ENCODE measurements at places on chromosomes 11 and 22. TPM values are rescaled to one million over a fixed set of nuclear protein-coding genes. Genes with fewer than 3 reads are reported as not detected.

Gene POU2AF2
- not detected for total RNA-seq

Gene SCGB1D4
- total RNA-seq, result not detected

Gene DCDC1
- 0.33 TPM for total RNA-seq

Gene TSSK2
- total RNA-seq, result not detected

Gene NAV2
- total RNA-seq, result 41.9 TPM

Gene TRPC6
- total RNA-seq, result 1.5 TPM

Gene IL10RA
- total RNA-seq, result not detected

Gene ALDH3B1
- 17.0 TPM for total RNA-seq

Gene OR6A2
- 0.83 TPM for total RNA-seq

Gene RTL10
- total RNA-seq, result 20.7 TPM

Data from mammary epithelial cell (primary cell).